GDM1 (cell line): ENCODE measurements at places on chromosomes 16 and 17.

GRCh38 chr17:7882068-7882467 lies 6.5 kb upstream of the CHD3 start:
- peak; percentile 41 for DNase-seq

GRCh38 chr16:50763211-50763610 lies 21.3 kb downstream of the CYLD start:
- DNase-seq, result no peak

DNA sequence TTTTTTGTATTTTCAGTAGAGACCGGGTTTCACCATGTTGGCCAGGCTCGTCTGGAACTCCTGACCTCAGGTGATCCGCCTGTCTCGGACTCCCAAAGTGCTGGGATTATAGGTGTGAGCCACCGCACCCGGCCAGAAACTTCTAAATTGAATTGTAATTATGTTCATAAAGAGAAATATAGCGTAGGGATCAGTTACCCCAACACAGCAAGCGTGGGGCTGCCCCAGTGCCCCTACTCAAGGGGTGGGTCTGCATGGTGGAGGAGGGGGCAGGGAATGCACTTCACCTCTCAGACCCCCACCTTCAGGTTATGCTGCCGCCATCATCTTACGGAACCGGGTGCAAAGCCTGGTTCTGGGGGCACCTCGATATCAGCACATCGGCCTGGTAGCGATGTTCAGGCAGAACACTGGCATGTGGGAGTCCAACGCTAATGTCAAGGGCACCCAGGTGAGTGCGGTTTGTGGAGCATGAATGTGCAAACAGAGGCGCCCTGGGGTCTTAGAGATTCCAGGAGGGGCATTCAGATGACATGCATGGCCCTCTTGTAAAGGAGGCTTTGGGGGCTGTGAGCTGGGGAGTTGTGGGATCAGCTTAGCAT lies 18.0 kb downstream of the ITGAM start:
- DNase-seq, result no peak

DNA sequence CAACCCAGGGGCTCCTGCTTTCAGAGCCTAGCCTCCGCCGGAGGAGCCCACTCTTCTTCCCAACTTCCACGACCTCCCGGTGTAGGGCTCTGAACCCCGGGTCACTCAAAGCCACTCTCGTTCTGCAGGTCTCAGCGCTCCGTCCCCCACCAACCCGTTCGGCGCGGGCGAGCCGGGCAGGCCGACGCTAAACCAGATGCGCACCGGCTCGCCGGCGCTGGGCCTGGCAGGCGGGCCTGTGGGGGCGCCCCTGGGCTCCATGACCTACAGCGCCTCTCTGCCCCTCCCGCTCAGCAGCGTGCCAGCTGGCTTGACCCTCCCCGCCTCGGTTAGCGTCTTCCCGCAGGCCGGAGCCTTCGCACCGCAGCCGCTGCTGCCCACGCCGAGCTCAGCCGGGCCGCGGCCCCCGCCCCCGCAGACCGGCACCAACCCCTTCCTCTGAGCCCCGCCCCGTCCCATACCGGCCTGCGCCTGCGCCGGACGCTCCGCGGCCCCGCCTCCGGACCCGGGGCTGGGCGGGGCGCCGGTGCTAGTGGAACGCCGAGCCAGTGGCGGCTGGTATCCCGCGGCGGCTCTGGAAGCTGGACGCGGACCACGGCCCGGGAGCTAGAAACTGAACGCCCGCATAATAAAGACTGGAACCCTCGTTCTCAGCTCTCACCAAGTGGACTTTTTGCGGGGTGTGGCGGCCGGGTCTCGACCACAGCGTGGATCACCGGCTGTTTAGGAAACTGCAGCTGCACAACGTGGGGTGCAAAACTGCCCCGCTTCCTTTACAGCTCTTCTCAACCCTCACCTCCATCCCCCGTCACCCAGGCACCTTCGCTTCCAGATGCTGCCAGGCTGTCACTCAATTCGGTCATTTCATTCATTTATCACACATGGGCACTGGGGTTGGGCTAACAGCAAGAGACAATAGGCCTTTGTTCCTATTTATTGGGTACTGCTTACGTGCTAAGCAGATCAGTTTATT lies 5.0 kb upstream of the SPATA20 start:
- peak; percentile 71 for DNase-seq

GRCh38 chr17:27319541-27320221 lies 25.8 kb downstream of the WSB1 start:
- DNase-seq, result no peak

DNA sequence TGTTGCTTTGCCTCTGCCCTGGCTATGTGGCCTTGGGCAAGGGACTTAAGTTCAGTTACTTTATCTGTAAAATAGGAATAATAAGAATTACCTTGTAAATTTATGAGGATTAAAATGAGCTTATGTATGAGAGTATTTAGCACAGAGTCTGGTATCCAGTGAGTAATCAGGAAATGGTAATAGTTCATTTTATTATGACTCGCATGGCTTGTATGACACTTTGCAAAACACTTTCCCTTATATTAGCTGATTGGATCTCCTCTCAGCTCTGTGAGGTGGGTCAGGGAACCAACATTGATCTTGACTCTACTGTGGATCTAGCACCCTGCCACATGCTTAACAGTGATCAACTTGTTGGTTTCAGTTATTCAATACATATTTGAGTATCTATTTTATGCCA lies 8.3 kb upstream of the CDH3 start:
- no peak for DNase-seq

- DNase-seq, result no peak
Measured at GRCh38 chr17:14791221-14791620, 473.9 kb downstream of the PMP22 start.

DNA sequence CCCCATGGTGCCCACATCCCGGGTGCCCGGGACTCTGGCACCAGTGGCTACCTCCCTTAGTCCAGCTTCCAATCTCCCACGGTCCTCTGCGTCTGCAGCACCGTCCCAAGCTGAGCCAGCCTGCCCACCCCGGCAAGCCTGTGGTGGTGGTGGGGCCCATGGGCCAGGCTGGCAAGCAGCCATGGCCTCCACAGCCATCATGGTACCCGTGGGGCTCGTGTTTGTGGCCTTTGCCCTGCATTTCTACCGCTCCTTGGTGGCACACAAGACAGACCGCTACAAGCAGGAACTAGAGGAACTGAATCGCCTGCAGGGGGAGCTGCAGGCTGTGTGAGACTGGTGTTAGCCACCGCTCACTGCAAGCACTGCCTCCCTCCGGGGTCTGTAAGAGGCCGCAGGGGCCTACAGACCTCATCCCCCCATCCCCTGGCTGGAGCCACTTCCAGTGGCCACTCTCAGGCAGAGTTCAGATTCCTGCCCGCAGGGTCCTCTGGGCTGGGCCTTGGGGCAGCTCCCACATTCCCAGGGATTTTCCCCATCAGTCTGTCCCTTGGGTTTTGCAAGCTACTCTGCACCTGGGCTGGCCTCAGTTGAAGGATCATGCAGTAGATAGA lies 3.9 kb upstream of the SETD1A start:
- DNase-seq, result peak; percentile 64

DNA sequence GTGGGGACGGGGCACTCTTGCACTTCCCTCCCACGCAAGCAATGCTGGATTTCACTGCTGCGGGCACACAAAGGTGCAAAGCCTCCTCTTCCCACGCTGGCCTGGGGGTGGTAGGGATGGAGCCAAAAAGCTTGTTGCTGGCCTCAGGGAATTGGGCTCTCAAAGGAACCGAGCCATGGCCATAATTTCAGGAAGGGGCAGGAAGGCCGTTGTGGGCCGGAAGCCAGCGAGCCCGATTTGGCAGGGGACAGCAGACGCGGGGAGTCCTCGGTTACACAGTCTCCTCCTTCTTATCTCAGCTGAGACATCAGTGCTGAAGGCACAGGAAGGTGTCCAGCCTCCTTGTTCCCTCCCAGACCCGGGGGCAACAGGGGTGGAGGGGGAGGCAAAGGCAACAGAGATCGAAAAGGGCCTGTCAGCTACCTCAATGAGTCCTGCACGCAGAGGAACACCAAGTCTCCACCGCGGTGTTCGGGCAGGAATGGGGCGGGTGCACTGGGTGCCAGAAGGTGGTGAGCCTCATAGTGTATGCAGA lies 59.5 kb downstream of the SLFN11 start:
- DNase-seq, result no peak

DNA sequence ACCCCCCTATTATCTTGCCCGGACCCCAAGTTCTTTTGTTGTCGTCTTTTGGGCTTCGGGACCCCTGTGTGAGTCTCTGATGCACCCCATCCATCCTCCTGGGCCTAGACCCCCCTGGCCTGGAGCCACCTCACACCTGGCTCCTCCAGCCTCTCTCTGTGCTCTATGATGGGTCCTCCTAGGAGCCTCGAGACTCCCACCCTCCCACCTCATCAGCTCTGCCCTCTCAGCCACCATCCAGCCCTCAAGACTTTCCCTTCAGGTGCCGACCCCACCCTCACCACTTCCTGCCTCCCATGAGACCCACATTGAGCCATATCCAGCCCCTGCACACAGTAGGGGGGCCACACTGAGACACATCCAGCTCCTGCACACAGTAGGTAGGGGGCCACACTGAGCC lies 8.7 kb upstream of the ATP2A3 start:
- DNase-seq, result no peak

DNA sequence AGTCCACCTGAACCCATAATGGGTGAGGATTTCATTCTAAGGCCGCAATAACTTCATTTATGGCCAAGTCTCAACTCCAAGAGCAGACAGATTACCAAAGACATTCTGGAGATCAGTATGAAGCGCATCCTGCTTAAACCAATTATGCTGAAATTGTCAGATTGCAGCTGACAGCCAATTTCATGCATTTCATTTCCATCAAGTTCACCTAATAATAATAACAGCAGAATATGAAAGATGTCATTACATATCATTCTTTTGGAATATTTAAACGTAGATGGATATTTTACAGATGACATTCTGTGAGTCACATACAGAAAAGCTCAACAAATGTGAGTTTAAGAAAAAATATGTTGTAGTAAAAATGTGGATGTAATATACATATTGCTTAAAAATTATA lies 54.9 kb upstream of the NACA2 start:
- no peak for DNase-seq

GRCh38 chr16:80792031-80792430 lies 12.4 kb downstream of the CDYL2 start:
- DNase-seq, result no peak

- no peak for DNase-seq
Measured at GRCh38 chr16:53080345-53081031, 25.7 kb downstream of the CHD9 start.

DNA sequence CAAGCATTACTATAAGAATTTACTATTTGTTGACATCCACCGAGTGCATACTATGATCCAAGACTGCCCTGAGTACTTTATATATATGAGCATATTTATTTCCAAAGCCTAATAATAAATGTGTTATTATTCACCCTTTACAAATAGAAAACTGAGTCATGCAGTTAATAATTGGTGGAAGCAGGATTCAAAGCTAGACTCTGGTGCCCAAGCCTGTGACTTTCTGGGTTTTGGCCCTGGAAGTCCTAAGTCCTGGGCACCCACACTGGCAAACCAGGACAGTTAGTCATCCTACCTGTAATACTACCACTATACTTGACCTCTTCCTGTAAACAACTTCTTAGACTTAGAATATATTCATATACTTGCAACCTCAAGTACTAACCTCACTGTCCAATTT lies 257.4 kb upstream of the IRX5 start:
- no peak for DNase-seq

DNA sequence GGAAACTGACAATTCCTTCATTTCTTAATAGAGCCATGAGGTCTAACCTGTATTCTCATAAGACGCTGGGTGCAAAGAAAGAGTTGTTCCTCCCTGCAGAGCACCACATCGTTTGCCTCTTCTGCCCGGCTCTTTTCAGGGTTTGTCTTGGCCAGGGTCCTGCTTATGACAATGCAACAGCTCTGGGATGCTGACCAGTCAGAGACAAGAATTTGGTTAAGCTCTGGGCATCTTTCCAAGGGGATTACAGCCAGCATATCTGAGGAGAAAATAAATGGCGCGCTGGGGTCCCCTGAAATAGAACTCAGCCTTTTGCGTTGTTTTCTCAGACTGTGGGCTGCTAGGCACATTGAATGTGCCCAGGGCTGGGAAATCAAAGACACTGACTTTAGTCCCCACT lies 128.6 kb downstream of the SHISA6 start:
- no peak for DNase-seq

- no peak for DNase-seq
Measured at GRCh38 chr17:59451706-59452105, 113.7 kb upstream of the DHX40 start.
